ENCODE measurements at places on chromosomes 5 and 9.
A peak's percentile ranks its signal among the peaks of the same experiment; 100 is the strongest.

DNA sequence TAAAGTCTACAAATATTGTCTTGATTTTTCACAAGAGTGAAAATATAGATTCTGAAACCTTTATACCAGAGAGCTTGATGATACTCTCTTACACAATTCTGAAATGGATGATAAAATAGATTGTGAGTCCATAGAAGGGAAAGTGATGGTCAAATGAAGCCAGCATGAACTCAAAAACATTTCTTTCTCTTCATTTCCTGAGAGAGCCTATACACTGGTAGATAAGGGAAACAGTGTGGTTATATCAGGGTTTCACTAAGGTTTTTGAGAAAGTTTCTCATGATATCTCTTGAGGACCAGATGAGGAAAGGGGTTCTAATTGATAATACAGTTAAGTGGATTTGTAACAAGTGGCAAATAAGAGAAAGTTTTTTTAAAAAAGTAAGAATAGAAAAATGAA lies 254.1 kb downstream of the PJA2 start:
- DNase-seq = no peak

GRCh38 chr5:123444016-123444415 lies 20.8 kb upstream of the CEP120 start:
- DNase-seq = no peak

DNA sequence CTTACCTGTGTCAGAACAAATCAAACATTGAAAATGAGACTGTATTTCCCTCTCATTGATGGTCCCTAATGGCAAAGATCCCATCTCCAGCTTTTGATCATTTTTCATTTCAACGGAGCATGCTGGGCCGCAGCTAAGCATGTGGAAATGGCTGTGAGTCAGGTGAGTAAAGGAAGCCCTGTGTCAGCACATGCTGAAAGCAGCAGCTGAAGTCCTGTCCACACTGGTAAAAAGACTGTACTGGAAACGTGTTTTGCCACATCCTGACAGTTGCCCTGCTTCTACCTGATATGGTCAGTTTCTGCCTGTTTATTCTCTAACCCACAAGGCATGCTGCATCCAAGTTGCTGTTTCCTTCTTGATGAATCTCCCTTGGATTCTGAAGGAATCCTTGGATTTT lies 330.1 kb downstream of the EFNA5 start:
- DNase-seq = no peak

DNA sequence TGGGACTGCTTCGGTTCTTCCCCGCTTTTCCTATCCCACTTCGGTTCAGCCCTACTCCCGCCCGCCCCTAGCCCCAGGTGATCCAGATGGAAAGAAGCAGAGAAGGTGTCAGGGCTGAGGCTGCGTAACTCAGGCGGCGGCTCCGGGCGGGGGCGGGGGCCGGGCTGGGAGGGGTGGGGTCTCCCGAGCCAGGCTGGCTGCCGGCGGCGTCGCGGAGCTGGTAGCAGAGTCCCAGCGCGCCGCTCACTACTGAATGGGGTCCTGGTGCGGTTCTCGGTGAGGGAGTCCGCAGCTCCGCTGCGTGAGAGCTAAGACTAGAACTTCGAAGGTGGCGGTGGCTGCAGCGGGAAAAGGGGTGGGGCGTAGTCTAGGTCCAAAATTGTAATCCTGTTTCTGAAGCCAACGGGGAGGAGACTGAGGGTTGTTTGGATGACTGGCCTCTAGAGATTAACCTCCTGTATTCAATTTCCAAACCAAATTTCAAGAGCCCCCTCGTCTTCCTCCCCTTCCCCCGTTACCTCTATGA lies 1.4 kb downstream of the PRR16 start:
- no peak for DNase-seq

GRCh38 chr9:123541411-123541810 lies 185.4 kb downstream of the CRB2 start:
- no peak for DNase-seq

DNA sequence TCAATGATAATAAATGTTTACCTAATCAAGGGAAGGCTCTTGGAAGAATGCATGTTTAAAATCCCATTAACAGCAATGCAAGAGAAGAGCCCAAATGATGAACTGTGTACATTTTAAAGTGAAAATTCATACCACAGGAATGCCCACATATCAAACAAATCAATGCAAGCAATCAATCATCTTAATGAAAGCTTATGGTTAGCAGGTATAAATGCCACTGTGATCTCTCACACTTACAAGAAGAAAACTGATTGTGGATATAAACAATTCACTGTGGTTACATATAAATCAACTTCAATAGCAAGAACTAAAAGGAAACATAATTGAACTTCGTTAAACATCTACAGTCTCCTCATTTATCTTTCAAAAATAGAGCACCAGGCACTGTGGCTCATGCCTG lies 161.0 kb upstream of the RORB start:
- DNase-seq = no peak

GRCh38 chr5:161544350-161544765 lies 2.2 kb downstream of the GABRB2 start:
- peak; percentile 42 for DNase-seq

DNA sequence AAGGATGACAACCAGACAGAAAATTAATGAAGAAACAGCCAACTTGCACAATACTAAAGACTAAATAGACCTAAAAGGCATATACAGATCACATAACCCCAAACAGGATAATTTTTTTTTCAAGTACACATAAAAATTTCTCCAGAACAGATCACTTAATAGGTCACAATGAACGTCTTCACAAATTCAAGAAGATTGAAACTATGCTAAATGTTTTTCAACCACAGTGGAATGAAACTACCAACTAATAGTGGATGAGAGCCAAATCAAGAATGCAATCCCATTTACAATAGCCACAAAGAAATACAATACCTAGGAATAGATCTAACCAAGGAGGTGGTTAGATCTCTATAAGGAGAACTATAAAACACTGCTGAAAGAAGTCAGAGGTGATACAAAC lies 145.8 kb downstream of the TMEM232 start:
- DNase-seq = no peak

DNA sequence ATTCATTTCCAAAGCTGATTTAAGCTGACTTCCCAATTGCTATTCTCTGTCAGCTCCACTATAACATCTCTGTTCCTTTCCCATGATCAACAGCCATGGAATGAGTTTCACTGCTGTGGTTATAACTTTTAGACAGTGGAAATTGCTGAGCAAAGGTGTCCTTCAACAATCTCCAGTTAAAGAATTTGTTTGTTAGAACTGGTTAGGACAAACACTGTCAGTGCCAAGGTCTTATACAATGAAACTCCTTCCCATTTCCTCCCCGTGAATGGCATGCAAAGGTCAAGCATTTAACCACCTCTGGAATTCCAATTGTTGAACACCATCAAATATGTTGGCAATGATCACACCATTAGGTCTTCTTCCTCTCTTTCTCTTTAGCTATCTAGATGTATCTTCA lies 45.7 kb upstream of the GHR start:
- DNase-seq = no peak
